H1 (cell line): ENCODE measurements at places on chromosomes 2 and 18.

DNA sequence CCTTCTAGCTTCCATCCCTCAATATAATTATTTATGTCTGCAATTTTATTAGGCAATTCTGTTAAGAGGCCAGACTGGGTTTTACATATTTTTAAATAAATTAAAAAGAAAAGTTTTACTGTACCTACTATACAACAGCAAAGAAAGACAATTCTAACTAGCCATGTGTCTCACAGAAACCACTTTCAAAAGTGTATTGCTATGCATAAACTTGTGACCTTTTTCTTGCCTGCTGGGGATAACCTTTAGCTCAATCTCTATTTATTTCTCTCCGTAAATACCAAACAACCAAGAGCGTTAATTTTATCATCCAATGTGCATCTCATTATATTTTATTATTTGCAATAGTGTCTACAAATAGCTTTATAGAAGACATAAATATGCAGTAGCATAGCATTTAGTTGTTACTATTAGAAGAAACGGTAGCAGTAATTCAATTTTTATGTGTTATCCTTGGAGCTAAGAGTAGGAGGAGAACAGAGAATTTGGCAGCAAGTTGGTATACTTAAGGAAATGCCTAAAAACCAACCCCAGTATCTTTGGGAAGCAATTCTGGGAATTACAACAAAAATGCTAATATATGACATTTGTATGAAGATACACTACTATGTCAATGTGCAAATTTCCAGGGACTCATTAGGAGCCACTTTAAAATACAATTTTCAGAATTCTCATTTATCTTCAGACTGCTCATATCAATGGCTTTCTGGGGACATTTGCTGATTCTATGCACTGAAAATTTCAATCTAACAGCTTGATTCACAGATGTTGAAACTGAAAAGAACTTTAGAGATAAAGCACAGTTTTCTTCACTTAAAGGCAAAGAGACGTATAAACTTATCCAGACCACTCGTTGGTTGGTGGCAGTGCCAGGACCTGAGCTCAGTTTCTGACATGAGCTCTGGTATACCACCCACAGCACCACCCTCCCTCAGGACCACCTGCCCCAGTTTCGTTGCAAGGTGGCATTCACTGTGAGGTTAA lies 23.0 kb upstream of the RTN4 start:
- H3K27me3 ChIP-seq: no peaks in the 10 kb centered on the region
- no peaks in the 10 kb centered on the region for H3K4me1 ChIP-seq
- H3K27ac ChIP-seq: no peak overlapping the region
- no peak for DNase-seq

GRCh38 chr2:78985558-78985957 lies 39.9 kb upstream of the REG3G start:
- no peaks in the 10 kb centered on the region for H3K27me3 ChIP-seq
- no peak overlapping the region for H3K4me3 ChIP-seq
- H3K36me3 ChIP-seq: no peaks in the 10 kb centered on the region
- no peak overlapping the region for H3K27ac ChIP-seq
- H3K4me1 ChIP-seq: no peaks in the 10 kb centered on the region

DNA sequence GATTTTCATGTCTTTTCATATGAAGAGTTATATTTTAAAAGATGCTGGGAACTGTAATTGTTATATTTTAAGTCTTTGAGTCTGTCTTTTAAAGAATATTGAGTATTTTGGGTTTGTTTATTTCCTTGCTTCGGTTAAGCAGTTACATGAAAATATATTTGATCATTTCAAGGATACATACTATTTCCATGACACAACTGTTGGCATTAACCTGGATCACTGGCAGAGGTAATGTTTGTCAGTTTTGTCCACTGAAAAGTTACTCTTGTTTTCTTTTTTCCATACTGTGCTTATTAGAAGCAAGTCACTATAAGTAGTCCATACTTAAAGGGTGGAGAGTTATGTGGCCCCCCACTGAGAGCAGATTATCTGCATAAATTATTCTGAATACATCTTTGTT lies 1142.0 kb upstream of the TMEFF2 start:
- DNase-seq: no peak
- H3K36me3 ChIP-seq: no peaks in the 10 kb centered on the region
- no peaks in the 10 kb centered on the region for H3K27me3 ChIP-seq
- no peak overlapping the region for H3K4me3 ChIP-seq
- H3K4me1 ChIP-seq: no peaks in the 10 kb centered on the region

DNA sequence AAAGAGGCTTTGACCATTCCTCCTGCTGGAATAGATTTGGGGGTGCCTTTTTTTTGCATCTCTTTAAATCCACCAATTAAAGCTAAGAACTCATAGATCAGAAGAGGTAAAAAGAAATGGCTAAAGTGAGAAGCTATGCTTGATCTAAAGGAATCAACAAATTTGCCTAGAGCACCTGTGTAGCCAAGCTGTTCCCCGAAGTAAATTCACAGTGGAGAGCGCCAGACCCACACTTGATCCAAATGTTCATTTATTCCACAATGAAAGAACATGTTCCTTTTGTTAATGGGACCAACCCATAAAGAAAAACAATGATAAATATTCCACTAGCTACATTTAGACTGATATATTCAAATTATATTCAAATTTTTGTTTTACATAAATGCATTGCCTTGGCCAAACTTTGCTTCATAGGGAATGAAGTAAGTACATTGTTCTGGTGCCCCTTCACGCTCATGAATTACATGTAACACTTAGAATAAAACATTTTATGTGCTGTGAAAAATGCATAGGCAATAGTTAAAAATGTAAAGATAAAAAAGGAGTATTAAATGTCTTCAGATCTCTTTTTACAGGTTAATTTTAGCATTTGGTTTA lies 167.4 kb downstream of the PKP4 start:
- no peaks in the 10 kb centered on the region for H3K27me3 ChIP-seq
- no peak overlapping the region for H3K4me3 ChIP-seq
- no peak for DNase-seq
- no peak overlapping the region for H3K27ac ChIP-seq
- no peaks in the 10 kb centered on the region for H3K4me1 ChIP-seq

- DNase-seq: no peak
- no peaks in the 10 kb centered on the region for H3K4me1 ChIP-seq
- no peaks in the 10 kb centered on the region for H3K36me3 ChIP-seq
- no peak overlapping the region for H3K4me3 ChIP-seq
- H3K27ac ChIP-seq: no peak overlapping the region
These were observed 101.7 kb upstream of the ZNF236 start for GRCh38 chr18:76720683-76721082.

DNA sequence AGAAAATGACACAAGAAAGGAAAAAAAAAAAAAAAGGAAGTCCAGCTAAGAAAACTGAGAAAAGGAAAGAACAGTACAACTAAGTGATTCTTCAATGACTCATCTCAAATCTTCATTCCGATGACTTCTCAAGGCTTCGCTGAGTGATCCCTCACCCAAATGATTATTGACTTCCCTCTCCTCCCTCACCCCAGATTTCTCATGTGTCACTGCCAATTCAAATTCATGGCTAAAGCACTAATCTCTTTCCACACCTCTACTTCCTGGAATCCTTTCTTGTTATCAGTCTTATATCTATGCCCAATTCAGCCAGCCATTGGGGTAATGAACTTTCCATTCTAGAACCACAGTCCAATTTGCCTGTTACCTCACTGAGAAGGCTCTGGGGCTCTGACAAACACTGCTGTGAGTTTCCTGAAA lies 7.2 kb upstream of the ABCB11 start:
- H3K27ac ChIP-seq: no peak overlapping the region
- no peak overlapping the region for H3K4me3 ChIP-seq
- no peaks in the 10 kb centered on the region for H3K27me3 ChIP-seq
- no peak for DNase-seq
- H3K4me1 ChIP-seq: no peaks in the 10 kb centered on the region

GRCh38 chr2:226551522-226552250 lies 247.9 kb downstream of the IRS1 start:
- no peak overlapping the region for H3K4me3 ChIP-seq
- H3K27me3 ChIP-seq: no peaks in the 10 kb centered on the region
- H3K4me1 ChIP-seq: no peaks in the 10 kb centered on the region
- H3K36me3 ChIP-seq: no peaks in the 10 kb centered on the region
- DNase-seq: no peak
- H3K27ac ChIP-seq: no peak overlapping the region

GRCh38 chr2:174028935-174029334 lies 63.8 kb upstream of the SP3 start:
- peaks cover 12% of the 10 kb centered on the region for H3K4me1 ChIP-seq
- H3K4me3 ChIP-seq: no peak overlapping the region
- H3K27me3 ChIP-seq: no peaks in the 10 kb centered on the region
